ENCODE measurements at places on chromosomes 16 and 17.

DNA sequence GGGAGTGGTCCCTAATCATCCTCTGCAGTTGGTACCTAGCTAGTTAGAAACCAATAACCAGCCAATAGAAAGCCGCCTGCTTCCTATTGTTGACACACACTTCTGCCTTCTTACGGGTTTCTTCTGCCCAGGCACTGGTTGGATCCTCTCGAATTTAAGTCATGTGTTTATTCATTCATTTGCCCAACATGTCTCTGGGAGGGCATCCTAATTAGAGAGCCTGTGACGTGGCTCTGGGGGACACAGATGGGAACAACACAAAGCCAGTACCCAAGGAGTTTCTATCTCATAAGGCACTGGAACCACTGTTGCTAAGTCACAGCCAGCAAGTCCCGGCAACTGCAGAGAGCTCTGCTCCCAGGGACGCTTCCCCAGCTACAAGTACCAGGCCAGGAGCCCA, 300.7 kb upstream of the TNRC6C start:
- DNase-seq: no peak

- DNase-seq: no peak
Measured at GRCh38 chr17:80960037-80960796, 31.4 kb upstream of the CHMP6 start.

DNA sequence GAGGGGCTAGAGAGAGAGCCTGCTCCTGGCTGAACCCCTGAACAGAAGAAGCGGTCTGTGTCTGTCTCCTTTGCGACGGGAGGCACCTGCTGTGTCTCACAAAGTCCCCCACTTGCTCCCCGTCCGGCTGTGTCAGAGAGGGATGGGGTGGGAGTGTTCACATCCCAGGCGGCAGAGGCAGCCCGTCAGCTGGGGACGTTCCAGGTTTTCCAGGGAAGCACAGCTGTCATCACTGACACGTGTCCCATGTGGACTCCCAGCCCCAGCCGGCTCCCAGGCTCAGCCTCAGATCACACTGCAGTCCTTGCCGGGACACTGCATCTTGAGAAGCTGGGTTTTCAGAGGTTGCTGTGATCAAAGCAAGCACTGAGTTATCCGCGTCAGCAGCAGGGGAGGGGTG, 1.6 kb downstream of the TELO2 start:
- DNase-seq: no peak

DNA sequence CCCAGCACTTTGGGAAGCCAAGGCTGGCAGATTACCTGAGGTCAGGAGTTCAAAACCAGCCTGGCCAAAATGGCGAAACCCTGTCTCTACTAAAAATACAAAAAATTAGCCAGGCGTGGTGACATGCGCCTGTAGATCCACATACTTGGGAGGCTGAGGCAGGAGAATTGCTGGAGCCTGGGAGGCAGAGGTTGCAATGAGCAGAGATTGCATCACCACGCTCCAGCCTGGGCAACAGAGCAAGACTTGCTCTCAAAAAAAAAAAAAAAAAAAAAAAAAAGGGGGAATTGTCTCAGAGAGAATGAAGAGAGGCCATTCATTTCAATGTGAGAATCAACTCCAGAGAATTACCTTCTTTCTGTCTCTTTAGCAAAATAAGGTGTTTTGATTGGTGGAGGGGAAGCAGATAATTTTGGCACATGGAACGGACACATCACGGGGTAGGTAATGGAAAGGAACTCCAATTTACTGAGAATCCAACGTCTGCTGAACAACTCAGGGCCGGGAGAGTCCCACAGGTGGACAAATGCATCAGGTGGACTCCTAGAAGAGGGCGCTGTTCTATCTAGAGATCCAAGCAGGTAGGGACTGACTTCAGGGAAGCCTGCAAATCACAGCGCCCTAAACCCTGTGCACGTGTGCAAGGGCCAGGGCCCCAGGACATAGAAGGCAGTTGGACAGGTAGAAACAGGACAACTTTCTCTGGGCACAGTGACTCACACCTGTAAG, 77.5 kb downstream of the BMERB1 start:
- DNase-seq: no peak

DNA sequence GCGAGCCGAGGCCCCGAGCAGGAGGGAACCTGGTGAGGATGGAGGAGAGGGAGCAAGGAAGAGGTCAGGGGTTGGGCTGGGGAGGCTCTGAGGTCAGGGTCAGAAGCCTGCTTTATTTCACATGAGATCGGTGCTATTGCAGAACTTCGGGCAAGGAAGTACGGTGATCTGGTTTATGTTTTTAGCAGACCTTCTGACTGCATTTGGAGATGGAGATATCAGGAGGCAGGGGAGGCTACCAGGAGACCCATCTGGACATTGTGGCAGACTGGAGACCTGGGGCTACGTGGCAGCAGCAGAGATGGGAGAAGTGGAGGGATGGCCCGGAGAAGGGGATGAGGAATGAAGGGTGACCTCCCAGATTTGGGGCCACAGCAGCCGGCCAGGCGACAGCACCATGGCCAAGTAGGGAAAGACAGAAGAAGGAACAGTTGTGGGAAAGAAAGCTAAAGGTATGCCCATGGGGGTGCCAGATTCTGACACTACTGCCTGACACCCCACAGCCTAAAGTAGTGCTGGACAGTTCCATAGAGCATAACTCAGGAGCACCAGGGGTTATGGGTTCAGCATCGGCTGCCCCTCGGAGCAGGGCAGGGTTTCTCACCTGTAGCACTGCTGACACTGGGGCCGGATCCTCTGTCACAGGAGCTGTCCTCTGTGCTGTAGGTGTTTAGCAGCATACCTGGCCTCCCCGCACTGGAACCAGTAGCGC, 7.4 kb downstream of the CACNG4 start:
- no peak for DNase-seq

- DNase-seq: no peak
Measured at GRCh38 chr16:63466-63865, 9.0 kb downstream of the RHBDF1 start.

DNA sequence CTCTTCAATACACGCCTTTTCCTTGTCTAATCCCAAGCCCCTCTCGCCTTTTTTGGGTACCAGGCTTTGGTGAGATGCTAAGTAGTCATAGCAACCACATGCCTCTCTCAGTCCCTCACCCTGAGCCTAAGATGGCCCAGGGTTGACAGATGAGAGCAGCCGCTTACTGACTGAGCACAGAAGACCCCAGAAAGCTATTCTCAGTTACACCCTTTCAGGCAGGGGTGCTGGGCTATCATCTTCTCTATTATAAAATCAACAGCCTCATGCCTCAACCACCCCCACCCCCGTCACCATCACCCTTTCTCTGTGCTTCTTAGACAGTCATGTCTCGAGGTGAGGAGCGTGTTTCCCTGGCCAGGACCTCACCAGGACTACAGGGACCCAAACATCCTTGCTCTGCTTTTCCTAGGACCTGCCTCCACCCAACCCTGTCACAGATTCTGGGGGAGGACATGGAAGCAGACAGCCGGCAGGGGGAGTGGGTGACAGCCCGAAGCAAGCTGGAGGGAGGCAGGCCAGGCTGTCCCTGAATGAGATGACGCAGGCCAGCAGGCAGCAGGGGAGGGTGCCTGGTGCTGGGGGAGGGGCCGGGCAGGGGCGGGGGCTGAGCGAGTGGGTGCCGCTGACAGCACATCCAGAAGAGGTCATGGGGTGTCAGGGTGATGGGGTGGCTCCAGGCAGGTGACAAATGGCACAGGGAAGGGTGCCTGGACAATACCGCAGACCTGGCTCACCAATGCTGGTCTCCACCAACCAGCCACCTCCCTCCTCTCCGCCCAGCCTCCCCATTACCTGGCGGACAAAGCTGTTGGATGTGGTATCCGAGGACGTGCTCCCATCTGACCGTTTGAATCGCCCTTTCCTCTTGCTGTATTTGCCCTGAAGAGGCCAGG, 3.1 kb downstream of the CACNB1 start:
- peak; percentile 58 for DNase-seq

GRCh38 chr16:66604376-66605176, at the start of gene CMTM3:
Gene CMTM3 (plus strand): TSS chr16:66604704. CDS start chr16:66604806, 102 bp downstream.
- DNase-seq: no peak

DNA sequence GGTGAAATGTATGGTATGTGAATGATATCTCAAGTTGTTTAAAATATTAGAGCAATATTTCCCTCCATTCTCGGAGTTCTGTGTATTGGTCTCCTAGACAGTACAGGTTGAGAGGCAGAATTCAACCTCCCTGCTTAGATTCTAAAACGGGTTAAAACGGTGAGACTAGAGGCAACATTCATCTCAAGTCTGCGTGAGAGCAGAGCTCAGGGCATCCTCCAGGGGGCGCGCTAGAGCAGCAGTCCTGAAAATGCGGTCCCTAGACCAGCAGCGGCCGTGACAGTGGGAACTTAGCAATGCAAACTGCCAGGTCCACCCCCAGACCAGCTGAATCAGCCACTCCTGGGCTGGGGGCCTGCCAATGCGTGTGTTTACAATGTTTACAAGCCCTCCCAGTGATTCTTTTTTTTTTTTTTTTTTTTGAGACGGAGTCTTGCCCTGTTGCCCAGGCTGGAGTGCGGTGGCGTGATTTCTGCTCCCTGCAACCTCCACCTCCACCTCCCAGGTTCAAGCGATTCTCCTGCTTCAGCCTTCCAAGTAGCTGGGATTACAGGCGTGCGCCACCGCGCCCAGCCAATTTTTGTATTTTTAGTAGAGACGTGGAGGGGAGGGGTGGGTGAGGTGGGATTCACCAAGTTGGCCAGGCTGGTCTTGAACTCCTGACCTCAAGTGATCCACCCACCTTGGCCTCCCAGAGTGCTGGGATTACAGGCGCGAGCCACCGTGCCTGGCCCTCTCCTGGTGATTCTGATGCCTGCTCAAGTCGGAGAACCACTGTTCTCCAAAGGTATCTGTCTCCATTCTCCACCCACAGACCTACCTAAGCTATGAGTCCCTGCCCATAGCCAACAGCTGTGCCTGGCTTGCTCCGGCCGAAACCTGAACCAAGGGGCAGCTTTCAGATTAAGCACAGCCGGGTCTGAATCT, 24.2 kb downstream of the KLHL36 start:
- DNase-seq: peak; percentile 2

DNA sequence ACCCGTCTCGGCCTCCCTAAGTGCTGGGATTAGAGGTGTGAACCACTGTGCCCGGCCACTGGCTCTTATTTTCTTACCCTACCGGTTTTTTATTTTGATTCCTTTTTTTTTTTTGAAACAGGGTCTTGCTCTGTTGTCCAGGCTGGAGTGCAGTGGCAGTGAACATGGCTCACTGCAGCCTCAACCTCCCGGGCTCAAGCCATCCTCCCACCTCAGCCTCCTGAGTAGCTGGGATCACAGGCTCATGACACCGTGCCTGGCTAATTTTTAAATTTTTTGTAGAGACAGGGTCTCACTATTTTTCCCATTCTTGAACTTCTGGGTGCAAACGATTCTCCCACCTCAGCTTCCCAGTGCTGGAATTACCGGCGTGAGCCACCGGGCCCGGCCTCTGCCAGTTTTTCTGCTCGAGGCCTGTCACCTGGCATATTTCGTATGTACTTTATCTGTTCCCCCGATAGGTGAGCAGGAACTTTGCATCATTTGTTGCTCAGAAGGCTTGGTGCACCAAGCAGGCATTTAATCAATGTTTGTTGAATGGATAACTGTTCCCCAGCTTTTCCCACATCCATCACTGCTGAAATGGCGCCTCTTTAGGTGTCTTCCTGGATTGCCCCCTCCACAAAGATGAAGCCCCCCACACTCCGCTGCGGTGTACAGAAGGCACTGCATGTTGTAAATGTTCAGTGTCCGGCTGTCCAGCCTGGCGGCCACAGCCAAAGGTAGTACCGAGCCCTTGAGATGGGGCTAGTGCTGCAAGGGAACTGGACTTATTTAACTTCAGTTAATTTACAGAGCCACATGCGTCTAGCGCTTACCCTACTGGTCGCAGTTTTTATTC, 858 bp upstream of the TELO2 start:
- DNase-seq: no peak

- DNase-seq: no peak
Measured at GRCh38 chr17:16027708-16028584, 28.3 kb downstream of the TTC19 start.

- peak; percentile 86 for DNase-seq
Measured at GRCh38 chr17:82496529-82497434, 22.8 kb upstream of the FOXK2 start.

- DNase-seq: no peak
Measured at GRCh38 chr17:56350592-56350991, 197.3 kb downstream of the ANKFN1 start.

DNA sequence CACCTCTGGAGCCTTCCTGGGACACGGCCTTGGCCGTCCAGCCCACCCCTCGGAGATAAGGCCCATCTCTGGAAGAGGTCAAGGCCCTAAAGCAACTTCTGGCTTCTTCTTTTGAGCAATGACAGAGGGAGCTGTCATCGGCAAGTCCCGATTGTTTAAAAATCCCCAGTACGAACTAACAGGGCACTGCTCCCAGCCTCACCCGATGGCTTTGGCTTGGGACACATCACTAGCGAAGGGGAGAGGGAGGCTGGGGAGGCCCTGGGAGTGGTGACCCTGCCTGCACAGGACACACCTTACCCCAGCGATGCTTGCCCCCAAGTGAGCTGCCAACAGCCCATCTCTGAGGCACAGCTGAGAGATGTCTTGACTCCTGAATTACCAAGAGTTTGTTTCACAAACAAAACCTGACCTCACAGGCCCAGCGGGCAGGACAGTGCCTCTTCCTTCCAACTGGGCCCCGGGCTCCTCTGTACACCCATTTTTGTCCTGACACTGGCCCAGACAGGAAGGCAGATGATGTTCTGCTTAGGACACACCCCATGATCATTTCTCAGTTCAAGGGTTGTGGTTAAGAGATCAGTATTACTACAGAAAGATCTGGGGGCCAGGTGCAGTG, 4.8 kb downstream of the SYNGR2 start:
- DNase-seq: no peak

DNA sequence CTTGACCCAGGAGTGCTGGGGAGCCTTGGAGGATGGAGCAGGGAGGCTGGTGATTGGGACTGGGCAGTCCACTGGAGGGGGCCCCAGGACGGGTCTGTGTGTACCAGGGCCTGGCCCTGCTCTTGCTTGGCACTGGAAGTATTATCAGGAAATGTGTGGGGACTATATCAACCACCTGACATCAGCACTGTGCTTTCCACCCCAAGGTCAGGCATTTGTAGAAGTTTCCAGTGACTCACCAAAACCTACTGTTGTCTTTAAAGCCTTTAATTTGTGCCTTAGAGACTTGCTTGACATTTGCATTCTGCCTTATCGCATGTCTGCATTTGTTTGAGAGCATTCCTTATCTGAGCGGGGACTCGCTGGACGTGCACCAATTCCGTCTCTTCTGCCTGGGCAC, 323.1 kb downstream of the FOXL1 start:
- DNase-seq: no peak

- no peak for DNase-seq
Measured at GRCh38 chr16:88655733-88656281, 5.0 kb upstream of the CYBA start.

DNA sequence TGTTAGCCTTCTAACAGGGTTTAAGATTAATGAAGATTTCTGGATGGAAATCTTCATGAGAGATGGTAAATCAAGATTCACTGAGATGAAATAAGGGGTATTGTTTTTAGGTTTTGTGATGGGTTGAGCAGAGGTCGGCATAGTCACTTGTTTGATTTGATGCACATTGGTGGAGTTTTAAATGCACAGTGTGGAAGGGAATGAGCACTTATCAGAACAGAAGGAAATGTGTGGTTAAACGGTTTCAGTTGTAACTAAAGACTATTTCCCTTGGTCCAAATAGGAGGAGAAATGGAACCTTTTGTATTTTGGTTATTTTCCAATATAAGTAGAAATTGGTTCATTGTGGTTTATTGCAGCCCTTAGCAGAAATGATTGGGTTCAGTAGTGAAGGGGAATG, 34.1 kb downstream of the CBFB start:
- no peak for DNase-seq

- DNase-seq: no peak
Measured at GRCh38 chr17:6472517-6472916, 28.3 kb downstream of the PIMREG start.
